ENCODE measurements at places on chromosomes 12 and 14.

DNA sequence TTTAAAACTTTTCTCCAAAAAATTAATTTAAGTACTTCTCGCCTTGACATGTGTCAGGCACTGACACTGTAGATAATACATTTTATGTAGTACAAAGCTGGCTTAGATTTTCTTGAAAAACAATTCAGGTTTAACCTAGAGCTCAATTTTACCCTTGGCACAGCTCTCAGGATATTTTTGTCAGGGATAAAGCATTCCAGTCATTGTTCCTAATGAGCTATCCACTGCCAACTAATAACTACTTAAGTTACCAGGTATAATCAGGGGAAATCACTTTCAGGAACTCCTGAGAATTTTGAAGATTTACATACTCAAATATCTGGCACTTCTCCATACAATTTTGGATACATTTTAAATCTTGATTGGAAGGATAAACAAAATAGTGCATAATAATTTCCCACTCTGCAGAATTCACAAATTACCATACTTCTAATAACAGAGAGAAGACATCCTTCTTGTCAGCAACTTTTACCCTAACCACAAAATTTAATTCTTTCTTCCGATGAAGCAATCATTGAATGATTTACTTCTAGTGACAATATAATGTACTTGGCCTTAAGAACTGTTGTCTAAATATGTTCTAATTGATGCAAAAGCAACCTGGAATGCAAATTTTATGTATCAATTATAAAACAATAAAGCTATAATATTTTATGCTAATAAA is 4.8 kb downstream of the RASSF9 start:
- no peak for DNase-seq

DNA sequence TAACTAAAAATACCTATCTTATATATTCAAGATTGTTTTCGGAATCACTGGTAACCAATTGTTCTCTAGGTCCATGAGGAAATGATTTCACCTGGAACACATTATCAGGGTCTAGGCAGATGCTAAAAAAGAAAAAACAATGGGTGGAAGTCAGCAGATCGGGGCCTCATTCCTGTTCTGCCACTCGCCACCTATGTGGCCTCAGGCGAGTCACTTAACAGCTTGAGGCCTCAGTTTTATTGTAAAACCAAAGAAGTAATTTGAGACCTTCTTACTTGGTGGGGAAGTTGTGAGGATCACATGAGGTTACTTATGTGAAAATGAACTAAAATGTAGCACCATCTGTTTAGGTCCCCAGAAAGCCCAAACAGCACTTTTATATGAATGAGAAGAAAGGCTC is 6.2 kb upstream of the RNASE10 start:
- no peak for DNase-seq

GRCh38 chr14:61872452-61872851 is 110.2 kb downstream of the SNAPC1 start:
- DNase-seq: no peak

DNA sequence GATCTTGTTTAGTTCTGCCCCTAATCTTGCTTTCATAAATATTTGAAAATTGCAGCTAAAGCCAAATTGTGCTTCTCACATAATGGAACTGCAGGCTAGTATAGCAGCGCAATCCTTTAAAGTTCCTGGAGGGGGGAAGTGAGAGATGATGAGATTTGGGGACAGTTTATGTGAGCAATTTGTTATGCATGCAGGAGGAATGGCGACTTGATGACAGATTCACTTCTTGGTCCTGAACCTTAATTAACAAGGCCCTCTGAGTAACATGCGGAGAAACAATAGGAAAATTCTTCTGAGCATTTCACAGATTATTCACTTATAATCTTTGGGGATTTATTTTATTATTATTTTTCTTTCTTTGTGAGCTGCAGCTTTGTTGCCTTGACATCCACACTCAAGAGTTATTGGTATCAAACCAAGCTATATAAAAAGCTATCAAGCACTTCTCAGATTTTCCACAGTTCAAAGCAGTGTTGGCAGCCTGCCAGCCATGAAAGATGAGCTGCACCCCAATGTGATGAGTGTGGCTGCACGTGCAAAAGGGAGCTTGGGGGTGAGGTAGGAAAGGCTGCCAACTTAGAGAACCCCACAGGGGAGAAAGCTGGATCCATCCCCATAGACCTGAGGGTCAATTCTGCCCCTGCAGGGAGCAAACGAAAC is 1662.2 kb upstream of the FLRT2 start:
- no peak for DNase-seq

DNA sequence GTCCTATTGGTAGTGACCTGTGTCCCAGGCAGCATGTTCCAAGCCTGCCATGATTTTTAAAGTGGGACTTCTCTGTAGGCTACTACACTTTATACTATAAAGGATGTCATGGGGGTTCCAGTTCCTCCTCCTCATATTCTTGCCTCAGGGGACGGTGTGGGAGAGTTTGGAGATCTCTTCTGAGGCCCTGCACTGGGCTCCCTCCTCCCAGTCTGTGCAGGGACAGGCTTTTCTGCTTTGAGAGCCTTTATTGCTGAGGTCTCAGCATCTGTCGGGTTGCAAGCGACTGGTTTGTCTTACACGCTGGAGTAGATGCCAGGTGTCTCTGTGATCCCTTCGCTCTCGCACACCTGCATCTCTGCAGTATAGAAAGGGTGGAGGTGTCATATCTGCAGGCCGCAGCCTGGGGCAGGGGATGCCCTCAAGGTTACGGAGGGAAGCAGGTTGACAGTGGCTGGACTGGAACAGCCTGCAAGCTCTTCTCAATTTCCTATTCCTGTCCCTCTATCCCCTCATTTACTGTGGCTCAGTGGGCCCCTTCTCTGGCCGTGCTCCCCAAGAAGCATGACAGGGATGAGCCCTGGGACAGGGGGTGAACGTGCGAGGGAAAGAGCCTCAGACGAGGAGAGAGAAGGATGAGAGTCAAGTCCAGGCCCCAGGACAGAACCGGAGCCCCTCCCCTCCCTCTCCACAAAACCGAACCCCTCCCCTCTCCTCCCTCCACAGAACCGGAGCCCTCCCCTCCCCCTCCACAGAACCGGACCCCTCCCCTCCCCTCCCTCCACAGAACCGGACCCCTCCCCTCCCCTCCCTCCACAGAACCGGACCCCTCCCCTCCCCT is 51.3 kb downstream of the SLC6A12 start:
- no peak for DNase-seq

DNA sequence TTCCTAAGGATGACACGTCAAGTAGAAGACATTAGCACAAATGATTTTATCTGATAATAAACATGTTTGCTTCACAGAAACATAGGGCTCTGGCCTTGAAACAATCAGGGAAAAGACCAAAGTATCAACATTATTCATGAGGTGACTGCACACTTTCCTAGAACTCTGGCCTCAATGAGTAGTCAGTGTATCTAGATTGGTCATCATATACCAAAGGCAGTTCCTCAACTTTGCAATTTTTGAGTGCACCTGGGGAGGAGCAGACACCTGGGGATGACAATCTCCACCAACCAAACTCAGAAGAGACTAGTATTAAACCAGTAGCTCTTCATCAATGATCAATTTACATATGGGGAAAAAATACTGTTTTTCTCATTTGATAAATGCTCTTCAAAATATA is 4.5 kb downstream of the EDDM3A start:
- DNase-seq: no peak

- DNase-seq: no peak
Observed at GRCh38 chr12:67447180-67447579, 178.0 kb downstream of the CAND1 start.

DNA sequence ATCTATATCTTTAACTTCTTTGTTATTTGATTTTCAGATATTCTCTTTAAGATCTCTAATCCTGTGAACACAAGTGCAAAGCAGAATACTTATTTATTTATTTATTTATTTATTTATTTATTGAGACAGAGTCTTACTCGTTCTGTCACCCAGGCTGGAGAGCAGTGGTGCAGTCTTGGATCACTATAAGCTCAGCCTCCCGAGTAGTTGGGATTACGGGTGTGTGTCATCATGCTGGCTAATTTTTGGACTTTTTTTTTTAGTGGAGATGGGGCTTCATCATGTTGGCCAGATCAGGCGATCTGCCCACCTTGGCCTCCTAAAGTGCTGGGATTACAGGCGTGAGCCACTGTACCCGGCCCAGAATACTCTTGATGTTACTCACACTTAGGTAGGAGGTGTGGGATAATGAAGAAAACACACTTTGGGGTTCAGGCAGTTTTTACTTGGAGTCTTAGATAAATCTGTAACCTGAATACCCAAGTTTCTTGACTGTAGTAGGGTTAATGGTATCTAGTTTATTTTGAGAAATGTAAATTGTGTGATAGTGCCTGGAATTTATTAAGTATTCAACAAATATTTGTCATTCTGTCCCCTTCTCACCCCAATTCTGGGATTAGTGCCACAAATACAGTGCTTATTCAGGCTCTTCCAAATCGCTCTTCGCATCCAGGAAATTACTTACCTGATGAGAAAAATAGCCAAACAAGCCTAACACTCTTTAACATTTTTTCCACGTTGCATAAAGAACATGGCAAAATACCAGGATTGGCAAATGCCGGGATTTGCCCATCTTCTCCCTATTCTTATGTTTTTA is 33.0 kb downstream of the METAP2 start:
- no peak for DNase-seq

- no peak for DNase-seq
Observed at GRCh38 chr12:75781532-75782046, 250.0 kb downstream of the PHLDA1 start.

- no peak for DNase-seq
Observed at GRCh38 chr14:103688906-103689902, 26.0 kb downstream of the XRCC3 start.

- no peak for DNase-seq
Observed at GRCh38 chr12:56128670-56129205, 671 bp downstream of the ESYT1 start.

- no peak for DNase-seq
Observed at GRCh38 chr14:24070285-24071143, 848 bp upstream of the CPNE6 start.

- no peak for DNase-seq
Observed at GRCh38 chr14:76324133-76324532, 51.8 kb upstream of the ESRRB start.

GRCh38 chr14:21108791-21109190 is 7.9 kb downstream of the TMEM253 start:
- no peak for DNase-seq

DNA sequence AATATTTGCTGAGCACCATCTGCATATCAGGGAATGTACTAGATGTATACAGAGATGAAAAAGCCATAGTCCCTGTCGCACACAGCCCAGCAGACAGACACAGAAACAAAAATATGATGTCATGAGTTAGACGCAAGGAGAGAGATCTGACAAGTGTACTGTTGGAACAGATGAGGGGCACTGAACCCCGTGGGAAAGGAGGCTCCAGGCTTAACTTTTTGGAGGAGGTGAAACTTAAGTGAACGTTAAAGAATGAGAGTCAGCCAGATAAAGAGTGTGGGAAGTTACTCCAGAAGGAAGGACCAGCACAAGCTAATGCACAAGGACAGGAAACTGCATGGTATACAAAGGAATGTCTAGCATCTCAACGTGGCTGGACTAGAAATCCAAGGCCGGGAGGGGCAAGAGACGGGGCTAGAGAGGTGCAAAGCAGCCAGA is 2.5 kb upstream of the ACTN1 start:
- DNase-seq: no peak

Measured in hypothalamus (tissue), 51 donors.